ENCODE measurements at places on chromosomes 11 and 22. TPM values are rescaled to one million over a fixed set of nuclear protein-coding genes. Genes with fewer than 3 reads are reported as not detected.

The C11orf91 gene
- total RNA-seq: not detected

The LAYN gene
- total RNA-seq: 4.4 TPM

The TUB gene
- 88.3 TPM for total RNA-seq

The RAG2 gene
- total RNA-seq: not detected

The CNIH2 gene
- total RNA-seq: 33.1 TPM

The TREH gene
- total RNA-seq: not detected

The C11orf86 gene
- total RNA-seq: not detected

The JAML gene
- total RNA-seq: 1.2 TPM

The FIBIN gene
- 7.8 TPM for total RNA-seq

The CCDC15 gene
- 2.5 TPM for total RNA-seq

The CARD18 gene
- not detected for total RNA-seq

The VPREB3 gene
- not detected for total RNA-seq

The AMBRA1 gene
- total RNA-seq: 27.1 TPM

The HTR3A gene
- 0.31 TPM for total RNA-seq

The CBLIF gene
- not detected for total RNA-seq

The PNPLA3 gene
- total RNA-seq: 12.8 TPM

The NLRP14 gene
- 0.94 TPM for total RNA-seq

The SCGB1C1 gene
- total RNA-seq: not detected

The OR52H1 gene
- 0.47 TPM for total RNA-seq

The EHF gene
- total RNA-seq: 0.16 TPM

The RASD2 gene
- total RNA-seq: 1.1 TPM

The IGLL1 gene
- total RNA-seq: not detected

The DGCR6 gene
- 12.3 TPM for total RNA-seq

The OR10A2 gene
- not detected for total RNA-seq

The BRSK2 gene
- total RNA-seq: 32.8 TPM

The TKFC gene
- 10.6 TPM for total RNA-seq

The INS gene
- total RNA-seq: not detected

The MIOX gene
- not detected for total RNA-seq

The CHADL gene
- 2.8 TPM for total RNA-seq

The SESN3 gene
- 86.1 TPM for total RNA-seq

The PHF21B gene
- total RNA-seq: 8.1 TPM

The CABP4 gene
- not detected for total RNA-seq

The NCAPD3 gene
- 11.4 TPM for total RNA-seq

The DKK3 gene
- total RNA-seq: 185 TPM

The LARGE2 gene
- total RNA-seq: 0.16 TPM

The TMEM126B gene
- 45.1 TPM for total RNA-seq

The LINC01488 gene
- total RNA-seq: not detected

The ZDHHC13 gene
- total RNA-seq: 49.8 TPM

The AMPD3 gene
- 0.78 TPM for total RNA-seq

The ATXN10 gene
- total RNA-seq: 326 TPM

The CHEK1 gene
- 17.5 TPM for total RNA-seq

The UPK3A gene
- not detected for total RNA-seq

The KCNJ11 gene
- total RNA-seq: 11.4 TPM

All from occipital lobe (tissue), 3 donors.